Stimulated activated CD4-positive, alpha-beta T cell treated with anti-CD3 and anti-CD28 coated beads, Interleukin-4, amount 100 ng/mL, for 48 hours (primary cell): ENCODE measurements at places on chromosomes 1 and 21.

DNA sequence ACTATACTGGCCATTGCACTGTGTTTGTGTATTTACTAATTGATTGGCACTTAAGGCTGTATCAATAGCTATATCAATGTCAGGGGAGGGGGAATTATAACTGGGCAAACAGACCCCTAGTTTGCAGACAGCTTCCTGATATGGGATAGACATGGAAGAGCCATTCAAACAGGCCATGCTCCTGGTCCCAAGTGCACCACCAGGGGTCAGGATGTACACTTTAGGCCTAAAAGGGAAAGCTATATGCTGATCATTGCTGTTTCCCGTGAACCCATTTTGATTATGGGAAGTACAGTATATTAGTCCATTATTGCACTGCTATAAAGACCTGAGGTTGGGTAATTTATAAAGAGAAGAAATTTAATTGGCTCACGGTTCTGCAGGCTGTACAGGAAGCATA lies 124.9 kb upstream of the BACE2 start:
- no peak for DNase-seq

DNA sequence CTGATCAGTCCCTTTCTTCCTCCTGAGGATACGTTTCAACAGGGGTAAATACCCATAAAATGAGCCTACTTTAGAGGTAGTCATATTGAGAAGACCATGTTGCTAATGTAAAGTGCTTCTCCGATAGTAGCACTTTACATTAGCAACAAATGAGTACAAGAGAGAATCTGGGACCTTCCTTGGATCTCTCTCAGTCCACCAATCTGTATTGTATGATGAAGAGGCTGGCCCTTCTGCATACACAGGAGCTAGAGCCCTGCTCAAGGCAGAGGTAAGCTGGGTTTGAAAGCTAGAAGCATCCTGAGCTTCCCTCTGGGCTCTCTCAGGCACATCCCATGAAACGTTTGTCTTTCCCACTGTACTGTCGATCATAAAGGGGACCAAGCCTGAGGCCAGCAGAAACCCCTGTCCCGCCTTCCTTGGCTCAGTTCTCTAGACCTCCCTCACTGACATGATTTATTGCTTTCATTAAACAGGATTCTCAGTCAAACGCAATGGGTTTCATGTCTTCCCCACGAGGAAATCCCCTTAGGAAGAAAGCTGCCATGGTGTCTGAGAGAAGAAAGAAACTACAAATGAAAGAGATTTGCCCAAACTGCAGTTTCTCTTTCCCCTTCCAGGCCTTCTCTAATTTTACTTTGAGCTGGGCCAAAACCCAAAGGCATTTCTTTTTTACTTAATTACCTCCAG lies 62.8 kb upstream of the BCAR3 start:
- no peak for DNase-seq

GRCh38 chr1:77562596-77563150 lies 119.8 kb downstream of the ZZZ3 start:
- DNase-seq: no peak

DNA sequence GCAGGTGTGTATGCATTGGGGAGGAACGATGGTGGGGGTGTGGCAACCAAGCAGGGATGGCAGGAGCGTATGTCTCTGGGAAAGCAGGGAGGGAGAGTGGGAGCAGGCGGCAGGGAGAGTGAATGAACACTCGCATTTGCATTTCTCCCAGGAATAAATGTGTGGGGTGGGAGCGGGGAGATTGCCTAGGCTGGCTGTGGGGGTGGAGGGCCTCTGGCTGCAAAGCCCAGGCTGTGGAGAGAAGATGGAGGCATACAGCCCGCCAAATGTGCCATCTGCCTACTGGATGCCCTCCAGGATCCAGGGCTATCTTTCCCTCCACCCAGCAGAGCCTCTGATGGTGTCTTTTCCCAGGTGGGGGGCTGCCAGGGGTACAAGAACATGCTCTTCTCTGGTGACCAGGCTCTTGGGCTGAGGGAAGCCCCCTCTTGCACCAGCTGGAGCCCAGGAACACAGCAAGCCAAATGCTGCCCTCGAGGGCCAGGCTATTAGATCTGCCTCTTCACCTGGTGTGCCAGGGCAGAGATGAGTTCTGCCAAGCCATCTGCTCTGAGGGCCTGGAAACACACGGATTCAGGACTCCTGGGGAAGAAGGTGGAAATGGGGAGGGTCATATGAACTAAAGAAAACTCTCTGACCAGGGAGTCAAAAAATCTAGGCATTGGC lies 1.7 kb upstream of the OPTC start:
- no peak for DNase-seq

DNA sequence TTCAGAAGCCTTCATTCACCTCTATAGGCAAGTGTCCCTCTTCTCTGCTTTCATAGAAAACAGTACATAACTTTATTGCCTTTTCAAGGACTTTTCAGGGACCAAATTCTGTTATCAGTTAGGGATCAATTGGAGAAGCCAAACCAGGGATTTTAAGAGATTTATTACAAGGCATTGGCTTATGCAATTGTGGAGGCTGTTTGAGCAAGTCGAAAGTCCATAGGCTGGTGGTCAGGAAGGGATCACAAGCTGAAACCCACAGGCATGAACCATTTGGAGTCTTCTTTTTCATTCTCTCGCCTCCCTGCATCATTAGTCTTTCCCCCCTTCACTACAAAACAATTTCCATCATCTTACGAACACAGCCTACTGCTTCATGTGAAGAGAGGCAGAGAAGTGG lies 34.8 kb upstream of the SYCP1 start:
- DNase-seq: no peak
